Stimulated activated CD8-positive, alpha-beta memory T cell treated with anti-CD3 and anti-CD28 coated beads, Interleukin-7, amount 100 ng/mL, for 24 hours (primary cell): ENCODE measurements at places on chromosomes 11 and 22.

DNA sequence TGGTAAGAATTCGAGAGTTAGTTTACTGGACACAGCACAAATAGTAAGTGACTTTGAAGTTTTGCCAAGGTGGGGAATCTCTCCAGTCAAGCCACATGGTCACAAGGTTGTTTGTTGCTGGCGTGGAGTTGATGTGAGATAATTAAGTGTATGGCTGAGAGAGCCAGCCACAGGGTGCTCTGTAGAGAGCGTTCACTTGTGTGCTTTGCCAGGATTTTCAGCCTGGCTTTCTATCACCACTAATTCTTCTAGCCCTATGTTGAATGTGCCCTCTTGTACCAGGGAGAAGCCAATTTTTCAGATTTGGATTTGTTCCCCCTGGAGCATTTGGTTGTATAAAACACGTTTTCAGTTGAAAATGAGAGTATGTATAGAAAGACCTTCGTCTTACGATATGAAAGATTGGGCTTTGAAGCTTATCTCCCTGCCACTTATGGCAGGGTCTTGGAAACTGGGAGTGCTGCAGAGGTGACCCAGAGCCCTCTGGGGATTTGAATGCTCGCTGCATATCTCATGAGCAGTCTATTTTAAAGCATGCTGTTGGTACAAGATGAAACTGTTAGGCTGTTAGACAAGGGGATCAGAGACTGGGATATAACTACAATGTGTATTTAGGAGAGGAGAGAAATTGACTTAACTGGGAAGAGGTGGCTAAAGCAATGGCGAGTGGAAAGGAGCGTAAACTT is 28.6 kb downstream of the CSRP3 start:
- DNase-seq, result no peak

GRCh38 chr22:20463324-20464095 is 25.9 kb upstream of the SCARF2 start:
- no peak for DNase-seq

GRCh38 chr11:100438376-100438775 is 248.7 kb upstream of the ARHGAP42 start:
- no peak for DNase-seq

GRCh38 chr22:47651216-47651987 is 889.0 kb downstream of the TBC1D22A start:
- DNase-seq, result no peak

DNA sequence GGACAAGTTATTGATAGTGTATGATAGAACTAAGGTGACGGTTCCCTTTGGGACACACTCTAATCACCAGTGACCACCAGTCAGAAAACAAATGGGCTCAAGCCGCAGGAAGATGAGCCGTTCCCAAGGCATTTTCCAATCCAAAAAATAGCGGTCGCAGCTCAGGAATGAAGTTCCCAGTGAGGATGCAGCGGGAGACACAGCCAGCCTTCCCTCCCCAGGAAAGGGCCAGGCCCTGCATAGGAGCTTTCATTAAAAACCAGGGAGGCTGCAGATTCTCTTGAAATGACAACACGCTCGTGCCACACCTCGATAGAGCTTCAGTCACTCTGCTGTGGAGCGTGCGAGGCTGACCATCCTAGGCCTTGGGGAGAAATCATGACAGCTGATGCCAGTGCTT is 65.8 kb upstream of the WNT7B start:
- no peak for DNase-seq

- no peak for DNase-seq
Measured at GRCh38 chr11:91730620-91731019, 494.0 kb upstream of the FAT3 start.

- DNase-seq, result no peak
Measured at GRCh38 chr11:33861941-33862589, 29.8 kb downstream of the LMO2 start.

DNA sequence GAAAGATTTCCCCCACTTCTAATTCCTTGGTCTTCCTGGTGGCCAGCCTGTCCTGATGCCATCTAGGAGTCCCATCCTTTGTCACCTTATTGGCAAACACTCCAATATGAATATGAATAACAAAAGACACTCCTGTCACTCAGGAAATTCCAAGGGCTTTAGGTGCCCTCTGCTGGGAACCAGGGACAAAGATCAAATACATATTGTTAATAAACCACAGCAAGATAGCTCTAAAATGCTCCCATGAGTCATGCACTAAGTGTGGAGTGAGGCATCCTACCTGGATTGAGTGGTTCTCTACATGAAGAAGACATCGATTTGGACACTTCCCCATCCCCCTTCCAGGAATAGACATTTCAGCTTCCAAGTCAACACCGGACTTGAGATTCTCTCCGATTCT is 823.6 kb downstream of the TBC1D22A start:
- no peak for DNase-seq

DNA sequence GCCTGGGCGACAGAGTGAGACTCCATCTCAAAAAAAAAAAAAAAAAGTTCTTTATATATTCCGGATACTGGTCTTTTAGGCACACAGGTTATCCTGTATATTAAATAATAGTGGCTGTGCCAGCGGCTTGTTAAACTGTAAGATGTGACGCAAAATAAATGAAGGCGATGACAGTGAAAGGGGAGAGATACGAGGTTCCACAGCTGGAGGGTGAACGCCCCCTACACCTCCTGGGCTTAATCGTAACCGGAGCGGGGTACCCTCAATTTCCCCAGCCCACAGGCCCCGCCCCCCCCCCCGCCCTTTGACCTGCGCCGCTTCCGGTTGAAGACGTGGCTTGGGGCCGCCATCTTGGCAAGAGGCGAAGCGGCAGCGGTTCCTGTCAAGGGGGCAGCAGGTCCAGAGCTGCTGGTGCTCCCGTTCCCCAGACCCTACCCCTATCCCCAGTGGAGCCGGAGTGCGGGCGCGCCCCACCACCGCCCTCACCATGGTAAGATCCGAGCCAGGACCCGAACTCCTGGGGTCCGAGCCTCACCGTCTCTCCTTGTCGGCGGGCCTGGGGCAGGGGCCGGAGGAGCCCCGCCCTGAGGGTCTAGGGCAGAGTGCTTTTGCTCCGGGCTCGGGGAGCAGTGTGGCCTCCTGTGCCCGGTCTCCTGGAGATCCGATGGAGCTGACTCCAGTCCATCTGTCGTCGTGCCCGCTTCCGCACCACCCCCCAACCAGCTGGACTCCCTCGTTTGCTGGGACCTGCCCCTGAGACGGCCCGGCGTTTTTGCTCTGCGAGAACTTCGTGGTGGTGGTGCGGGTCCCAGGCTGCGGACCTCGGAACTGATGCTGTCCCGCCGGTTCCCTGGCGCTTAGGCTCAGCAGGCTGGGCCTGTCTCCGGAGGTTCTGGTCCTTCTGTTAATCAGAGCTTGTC is at the start of gene ARCN1:
Gene ARCN1, plus strand, starts transcription at position 349 of the 920 bp plus-strand sequence. Its CDS starts 139 bp downstream, at position 488.
- DNase-seq, result peak; percentile 47

DNA sequence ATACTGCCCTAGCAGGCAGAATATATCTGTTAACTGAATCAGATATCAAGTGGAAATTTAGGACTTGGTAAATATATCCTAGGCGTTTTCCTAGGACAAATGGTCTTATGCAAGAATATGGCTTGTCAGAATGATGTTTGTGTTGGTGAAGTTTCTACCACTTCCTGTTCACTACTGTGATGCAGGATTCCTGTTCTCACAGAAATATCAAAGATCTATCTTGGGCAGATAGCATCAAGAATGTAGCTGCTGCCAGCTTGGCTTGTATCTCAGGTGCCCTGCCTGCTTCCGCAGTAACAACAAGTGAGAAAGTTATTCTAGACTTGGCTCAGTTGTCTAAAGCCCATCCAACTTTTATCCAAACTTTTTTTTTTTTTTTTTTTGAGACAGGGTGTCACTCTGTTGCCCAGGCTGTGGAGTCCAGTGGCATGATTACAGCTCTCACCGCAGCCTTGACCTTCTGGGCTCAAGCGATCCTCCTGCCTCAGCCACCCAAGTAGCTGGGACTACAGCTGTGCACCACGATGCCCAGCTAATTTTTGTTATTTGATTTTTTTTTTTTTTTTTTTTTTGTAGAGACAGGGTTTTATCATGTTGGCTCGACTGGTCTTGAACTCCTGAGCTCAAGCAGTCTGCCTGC is 61.3 kb downstream of the PPME1 start:
- DNase-seq, result no peak

- DNase-seq, result no peak
Measured at GRCh38 chr22:36236388-36237319, 2.7 kb downstream of the APOL2 start.

- no peak for DNase-seq
Measured at GRCh38 chr11:75910426-75911145, 95.6 kb downstream of the UVRAG start.

DNA sequence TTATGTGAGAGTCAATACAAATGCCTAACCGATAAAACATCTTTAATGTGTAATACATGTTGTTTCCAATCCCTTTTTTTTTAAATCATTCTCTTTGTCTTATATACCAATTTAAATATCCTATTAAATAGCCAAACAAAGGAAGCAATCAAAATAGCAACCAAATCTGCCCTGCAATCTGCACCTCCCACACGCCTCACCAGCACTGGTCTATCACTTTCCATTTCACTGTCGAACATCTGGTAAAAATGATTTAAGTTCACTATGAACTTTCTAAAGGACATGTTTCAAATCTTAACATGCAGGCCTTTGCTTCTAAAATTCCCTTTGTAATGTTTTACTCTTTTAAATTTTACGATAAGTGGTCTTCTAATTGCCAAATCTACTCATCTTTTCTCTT is 1305.5 kb upstream of the TENM4 start:
- DNase-seq, result no peak

GRCh38 chr22:39098026-39098425 is 982 bp downstream of the APOBEC3H start:
- no peak for DNase-seq

- no peak for DNase-seq
Measured at GRCh38 chr11:33801821-33802193, 27.5 kb upstream of the FBXO3 start.

DNA sequence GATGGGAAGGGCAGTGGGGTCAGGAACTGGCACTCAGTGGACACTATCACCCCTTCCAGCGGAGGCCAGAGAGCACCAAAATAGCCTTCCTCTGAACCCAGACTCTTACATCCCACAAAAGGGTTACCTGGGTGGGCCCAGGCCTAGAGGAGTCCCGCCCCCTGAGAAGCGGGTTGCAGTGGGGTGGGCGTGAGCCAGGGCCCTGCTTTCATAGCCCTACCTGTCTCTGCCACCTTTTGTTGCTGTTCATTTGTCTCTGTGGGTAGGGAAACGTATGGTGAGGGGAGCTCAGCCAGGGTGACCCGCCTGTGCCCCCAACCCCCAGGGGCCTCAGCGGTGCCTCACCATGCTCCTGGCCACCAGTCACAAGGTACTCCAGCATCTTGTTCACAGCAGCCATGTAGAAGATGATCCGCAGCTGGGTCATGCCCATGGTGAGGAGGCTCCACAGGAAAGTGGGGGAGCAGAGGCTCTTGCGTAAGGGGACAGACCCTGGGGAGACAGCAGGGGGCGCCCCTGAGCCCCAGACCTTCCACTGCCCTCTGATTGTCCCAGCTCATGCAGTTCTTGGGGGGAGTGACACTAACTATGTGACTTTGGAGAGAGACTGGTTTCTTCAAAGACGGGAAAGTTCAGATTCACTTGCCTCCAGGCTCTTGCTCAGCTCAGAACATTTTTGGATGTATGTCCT is 24.0 kb downstream of the SLC43A1 start:
- DNase-seq, result no peak

- no peak for DNase-seq
Measured at GRCh38 chr22:29204455-29205183, 1.1 kb upstream of the EMID1 start.

DNA sequence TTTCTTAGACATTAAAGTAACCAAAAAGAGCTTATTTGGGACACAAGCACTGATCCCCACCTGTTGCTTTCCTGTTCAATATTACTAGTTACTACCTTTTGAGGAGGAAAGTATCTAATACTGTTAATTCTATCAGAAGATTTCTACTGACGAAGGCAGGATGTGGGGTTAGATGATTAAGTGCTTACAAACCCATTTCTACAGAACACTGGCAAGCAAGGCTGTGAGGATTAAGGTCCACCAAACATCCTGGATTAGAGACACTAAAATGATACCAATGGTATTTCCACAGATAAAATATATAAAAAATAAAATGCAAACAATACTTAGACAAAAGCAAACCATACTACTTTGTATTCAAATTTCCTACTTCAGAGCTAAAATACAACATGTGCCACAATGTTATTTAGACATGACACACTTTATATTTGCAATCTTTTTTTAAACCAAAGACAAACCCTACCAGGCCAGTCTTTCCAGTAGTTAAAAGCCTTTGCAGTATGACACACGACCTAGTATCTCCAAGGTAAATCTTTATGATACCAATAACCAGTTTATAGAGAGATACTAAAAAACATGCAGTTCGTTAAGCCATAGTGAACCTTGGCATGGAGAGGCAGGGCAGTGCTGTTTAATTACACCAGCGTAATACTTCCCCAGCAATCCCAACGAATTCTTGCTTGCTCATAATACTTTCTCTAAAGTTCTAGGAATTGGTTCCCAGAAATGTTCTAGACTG is 71.2 kb upstream of the TP53AIP1 start:
- no peak for DNase-seq

DNA sequence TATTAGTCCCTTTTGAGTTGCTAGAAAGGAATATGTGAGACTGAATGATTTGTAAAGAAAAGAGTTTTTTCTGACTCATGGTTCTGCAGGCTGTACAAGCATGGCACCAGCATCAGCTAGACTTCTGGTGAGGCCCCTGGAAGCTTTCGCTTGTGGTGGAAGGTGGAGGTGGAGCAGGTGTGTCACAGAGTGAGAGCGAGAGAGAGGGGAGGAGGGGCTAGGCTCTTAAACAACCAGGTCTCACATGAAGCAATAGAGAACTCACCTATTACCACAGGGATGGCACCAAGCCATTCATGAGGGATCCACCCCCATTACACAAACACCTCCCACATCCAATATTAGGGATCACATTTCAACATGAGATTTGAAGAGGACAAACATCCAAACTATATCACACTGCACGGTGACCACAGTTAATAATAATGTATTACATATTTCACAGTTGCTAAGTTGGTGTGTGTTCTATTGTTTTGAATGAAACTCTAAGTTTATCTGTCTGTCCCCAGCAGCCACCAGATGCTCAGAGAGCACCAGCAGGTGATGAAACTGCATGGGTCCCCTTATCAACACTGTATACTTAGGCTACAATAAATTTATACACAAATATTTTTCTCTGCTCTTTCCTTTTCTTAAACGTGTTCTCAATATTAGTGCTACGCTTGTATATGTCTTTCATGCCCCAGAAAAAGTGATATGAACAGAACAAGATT is 14.1 kb downstream of the ZFP91 start:
- DNase-seq, result no peak

DNA sequence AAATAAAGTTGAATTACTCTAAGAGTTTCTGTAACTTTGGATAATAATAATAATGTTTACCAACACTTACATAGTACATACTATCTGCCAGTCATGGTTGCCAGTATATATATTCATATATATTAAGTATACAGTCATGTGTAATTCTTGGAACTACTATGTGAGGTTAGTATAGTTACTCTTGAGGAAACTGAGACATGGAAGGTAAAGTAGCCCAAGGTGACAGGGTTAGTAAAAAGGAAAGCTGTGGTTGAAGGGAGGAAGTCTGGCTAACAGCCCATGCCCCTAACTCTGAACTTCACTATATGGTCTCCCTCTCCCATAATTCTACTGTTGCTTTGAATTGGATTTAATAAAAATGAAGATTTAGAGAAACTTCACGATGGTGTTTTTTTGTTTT is 24.9 kb downstream of the FDX1 start:
- no peak for DNase-seq

GRCh38 chr11:15723966-15724365 is 609.2 kb downstream of the INSC start:
- DNase-seq, result no peak

GRCh38 chr11:121086866-121087265 is 14.2 kb upstream of the TECTA start:
- no peak for DNase-seq

GRCh38 chr22:19527321-19527721 is 3.1 kb upstream of the CLDN5 start:
- no peak for DNase-seq

GRCh38 chr11:74678041-74678440 is 53.2 kb downstream of the CHRDL2 start:
- DNase-seq, result no peak
